WTC11 (cell line): ENCODE measurements at places on chromosomes 7 and 10. TPM values are rescaled to one million over a fixed set of nuclear protein-coding genes. Genes with fewer than 3 reads are reported as not detected.

GRCh38 chr7:28408105-28408959 lies 4.0 kb upstream of the CREB5 start:
- DNase-seq = peak; percentile 51
- H3K4me3 ChIP-seq = peak overlapping the region; percentile 95
- peaks cover 21% of the 10 kb centered on the region for H3K4me1 ChIP-seq
- peaks cover 84% of the 10 kb centered on the region for H3K27me3 ChIP-seq

GRCh38 chr10:100157156-100157555 lies 28.7 kb downstream of the ERLIN1 start:
- H3K4me3 ChIP-seq = no peak overlapping the region
- peaks cover 33% of the 10 kb centered on the region for H3K36me3 ChIP-seq
- H3K4me1 ChIP-seq = no peaks in the 10 kb centered on the region
- no peak for DNase-seq

DNA sequence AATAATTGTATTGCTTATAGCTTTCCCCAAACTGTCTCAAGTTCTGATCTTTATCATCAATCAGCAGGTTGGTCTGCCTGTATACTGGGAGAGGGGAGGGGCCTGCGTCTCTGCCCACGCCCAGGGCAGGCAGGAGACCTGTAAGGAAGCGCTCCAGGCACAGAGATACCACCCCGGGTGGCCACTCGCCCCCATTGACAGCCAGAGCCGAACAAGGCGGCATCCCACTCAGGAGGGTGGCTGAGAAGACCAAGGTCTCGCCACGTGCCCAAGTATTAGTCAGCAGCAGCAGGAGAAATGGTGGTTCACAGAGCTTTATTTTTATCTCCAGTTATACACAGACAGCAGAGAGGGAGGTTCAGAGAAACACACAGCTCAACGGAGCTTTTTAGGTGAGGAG lies 7.2 kb downstream of the STK32C start:
- H3K36me3 ChIP-seq = peaks cover 4% of the 10 kb centered on the region
- no peak overlapping the region for H3K4me3 ChIP-seq
- H3K27ac ChIP-seq = no peak overlapping the region
- no peak for DNase-seq
- H3K4me1 ChIP-seq = peaks cover 7% of the 10 kb centered on the region
- peaks cover 8% of the 10 kb centered on the region for H3K27me3 ChIP-seq

DNA sequence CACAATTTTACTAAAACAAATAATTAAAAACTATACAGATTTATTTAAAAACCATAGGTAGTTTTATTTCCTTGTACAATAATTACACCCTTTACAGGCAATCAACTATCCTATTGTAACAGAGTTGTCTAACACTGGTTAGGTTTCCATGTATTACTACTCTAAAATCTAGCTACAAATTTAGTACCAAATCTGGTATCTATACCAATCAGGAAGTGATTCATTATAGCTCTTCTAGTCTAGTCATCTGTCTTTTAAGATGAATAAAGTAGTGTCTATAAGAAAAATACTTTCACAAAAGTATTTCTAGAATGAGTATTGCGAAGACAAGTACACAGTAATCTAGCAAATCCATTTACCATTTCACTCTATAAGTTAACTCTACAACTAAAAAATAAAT lies 16.9 kb downstream of the ZNF800 start:
- 0 out of 2 replicates have a peak, but pooled peaks cover under 1% of the 10 kb centered on the region for H3K4me1 ChIP-seq
- no peak overlapping the region for H3K27ac ChIP-seq
- no peak for DNase-seq

Gene PDE6C
- not detected in 3 replicates for total RNA-seq

Gene SAMD9
- 0.11 to 0.14 TPM (median 0.11 TPM) in 3 replicates for total RNA-seq

Gene SGCE
- 19.0 to 25.3 TPM (median 24.2 TPM) in 3 replicates for total RNA-seq
